Activated naive CD8-positive, alpha-beta T cell treated with anti-CD3 and anti-CD28 coated beads for 36 hours (primary cell): ENCODE measurements at places on chromosomes 7 and 10.
A peak's percentile ranks its signal among the peaks of the same experiment; 100 is the strongest.

DNA sequence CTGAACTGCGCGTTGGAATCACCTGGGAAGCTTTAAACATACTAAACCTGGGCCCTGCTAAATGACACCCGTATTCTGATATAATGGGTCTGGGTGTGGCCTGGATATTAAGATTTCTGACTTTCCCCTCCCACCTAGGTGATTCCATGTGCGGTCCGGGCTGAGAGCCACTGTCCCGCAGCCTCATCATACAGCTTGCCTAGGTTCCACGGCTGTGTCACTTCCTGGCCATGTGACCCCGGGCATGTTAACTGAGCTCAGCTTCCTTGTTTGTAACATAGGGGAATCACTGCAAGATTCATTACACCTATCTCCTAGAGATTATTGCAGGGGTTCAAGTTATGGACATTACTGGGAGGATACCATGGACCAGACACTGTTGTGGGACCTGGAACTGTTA is 472.7 kb upstream of the GALNT17 start:
- no peak for DNase-seq

GRCh38 chr7:91916051-91916440 is 24.6 kb upstream of the AKAP9 start:
- no peak for DNase-seq

- no peak for DNase-seq
Observed at GRCh38 chr10:909831-910230, 21.7 kb downstream of the LARP4B start.

GRCh38 chr10:80356989-80357850 is 639 bp downstream of the DYDC2 start:
- peak; percentile 27 for DNase-seq

GRCh38 chr7:45221896-45222604 is 64.5 kb downstream of the RAMP3 start:
- no peak for DNase-seq

- no peak for DNase-seq
Observed at GRCh38 chr10:14039968-14040668, 290.6 kb downstream of the FRMD4A start.

DNA sequence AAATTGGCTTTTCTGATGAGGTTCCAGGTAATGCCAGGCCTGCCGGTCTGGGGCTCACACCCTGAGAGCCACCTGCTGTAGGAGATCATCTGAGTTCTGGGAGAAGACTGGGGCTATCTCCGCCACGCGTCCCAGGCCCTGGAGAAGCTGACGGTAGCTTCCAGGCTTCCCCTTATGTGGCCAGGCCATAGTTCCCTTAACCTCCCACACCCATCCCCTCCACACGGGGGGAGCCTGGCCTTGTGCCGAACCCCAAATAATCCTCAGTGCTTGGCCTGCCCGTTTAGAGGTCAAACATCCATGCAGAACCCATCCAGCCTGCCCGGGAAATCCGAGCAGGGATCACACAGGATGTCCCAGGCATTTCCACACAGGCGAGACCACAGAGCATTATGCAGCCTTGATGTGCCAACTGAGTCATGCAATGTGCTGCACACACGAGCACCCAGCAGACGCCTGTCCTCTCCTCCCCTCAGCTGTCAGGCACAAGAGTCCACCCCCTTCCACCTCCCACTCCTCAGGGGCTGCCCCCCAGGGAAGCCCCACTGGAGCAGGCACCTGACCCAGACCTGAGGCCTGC is 176.2 kb downstream of the PRKAG2 start:
- DNase-seq = no peak

DNA sequence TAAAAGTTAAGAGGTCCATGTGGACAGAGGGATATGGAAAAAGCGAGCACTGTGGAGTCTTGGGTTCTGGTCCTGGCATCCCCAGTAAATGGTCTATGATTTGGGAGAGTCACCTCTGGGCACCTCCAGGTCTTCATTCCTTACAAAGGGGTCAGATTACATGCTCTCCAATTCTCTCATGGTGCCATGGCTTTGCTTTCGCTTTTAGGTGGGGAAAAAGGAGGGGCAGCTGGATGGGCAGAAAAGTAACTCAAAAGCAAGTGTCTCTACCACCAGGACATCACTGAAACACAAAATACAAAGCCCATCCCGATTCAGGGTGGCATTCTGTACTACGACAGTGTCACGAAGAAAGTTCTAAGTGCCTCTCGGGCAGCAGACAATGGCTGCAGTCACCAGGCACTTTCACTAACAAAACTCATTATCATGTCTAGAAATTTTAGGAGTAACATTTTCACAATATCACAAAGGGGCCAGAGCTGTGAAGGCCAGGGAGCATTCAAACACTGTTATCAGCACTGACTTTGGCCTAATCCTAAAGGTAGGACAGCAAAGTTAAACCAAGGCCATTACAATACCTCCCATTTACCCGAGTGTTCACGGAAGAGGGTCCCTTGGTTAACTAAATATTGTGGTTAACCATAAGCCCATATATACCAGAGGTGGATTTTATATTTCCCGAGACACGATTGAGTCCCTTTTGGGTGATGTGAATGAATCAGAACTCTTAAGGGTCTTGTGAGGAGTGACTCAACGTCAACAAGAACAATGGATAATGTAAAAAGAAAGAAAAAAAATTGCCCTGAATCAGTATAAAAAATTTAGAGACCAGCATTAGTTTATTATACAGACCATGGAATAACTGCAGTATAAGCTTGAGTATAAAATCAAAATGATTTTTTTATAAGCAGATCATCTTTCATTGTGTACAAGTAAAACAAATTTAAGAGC is 2.5 kb downstream of the PSAP start:
- no peak for DNase-seq

DNA sequence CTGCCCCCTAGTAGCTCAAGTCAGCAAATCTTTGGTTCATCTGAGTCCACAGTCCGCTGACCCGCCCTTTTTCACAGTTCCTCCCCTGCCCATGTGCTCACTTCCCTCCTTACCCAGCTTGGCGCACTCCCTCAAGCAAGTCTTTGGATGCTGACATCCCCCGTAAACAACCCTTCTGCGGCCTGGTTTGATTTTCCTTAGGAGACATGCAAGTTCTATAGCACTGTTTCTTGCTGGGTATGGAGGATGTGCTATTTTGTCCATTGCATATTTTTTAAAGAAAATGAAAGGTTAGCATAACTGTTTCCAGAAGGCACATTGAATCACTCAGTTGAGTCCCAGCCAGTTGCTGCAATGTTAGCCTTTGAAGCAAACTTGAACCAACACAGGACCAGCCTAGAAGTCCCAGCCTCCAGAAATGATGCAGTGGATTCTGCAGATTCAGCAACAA is 38.2 kb downstream of the HTRA1 start:
- no peak for DNase-seq

DNA sequence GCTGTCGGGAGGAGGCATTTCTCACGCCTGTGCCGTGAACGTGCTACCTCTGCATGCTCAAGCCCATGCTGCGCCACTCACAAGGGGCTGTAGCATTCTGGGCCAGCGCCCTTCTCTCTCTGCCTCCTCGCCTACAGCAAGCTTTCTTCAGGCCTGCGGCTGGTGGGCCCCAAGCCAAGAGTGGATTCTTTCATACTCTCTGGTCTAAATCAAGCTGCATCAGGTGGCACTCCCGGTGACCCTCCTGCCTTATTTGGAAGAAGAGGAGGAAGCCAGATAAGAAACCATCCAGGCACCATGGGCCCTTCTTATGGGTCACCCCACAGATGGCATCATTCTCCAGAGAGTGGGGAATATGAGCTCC is 86.7 kb upstream of the DUSP5 start:
- DNase-seq = no peak

DNA sequence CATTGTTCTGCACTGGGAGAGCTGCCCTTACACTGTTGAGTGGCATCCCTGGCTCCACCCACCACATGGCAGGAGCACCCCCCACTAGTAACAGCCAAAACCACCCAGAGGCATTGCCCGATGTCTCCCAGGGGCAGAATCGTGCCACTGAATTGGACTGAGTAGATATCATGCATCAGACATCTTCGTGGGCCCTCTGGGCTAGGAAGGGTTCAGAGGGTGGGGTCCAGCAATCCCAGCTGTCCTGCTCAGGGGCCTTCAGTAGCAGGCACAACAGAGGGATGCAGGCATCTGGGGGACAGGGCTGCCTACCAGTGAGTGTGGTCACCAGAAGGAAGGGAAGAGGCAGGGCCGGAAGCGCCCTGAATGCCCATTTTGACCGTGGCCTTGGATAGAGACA is 119.7 kb upstream of the PPP2R2D start:
- DNase-seq = no peak

DNA sequence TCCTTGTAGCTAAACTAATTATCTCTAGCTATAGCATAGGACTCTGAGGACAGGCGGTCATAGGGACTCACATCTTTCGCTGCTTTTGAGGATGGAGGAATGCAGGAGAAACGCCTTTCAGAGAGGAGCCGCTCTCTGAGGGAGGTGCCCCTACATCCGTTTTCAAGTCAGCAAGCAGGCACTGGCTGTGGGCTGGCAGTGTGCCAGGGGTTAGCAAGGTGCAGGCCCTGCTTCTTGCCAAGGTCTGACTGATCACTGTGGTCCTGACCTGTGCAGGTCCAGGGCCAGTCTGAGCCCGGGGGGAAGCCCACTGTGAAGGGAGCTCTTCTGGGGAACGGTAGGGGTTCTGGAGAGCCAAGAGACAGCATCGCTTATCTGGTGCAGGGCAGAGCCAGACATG is 89.4 kb downstream of the SH3PXD2A start:
- DNase-seq = peak; percentile 64

- no peak for DNase-seq
Observed at GRCh38 chr10:106785528-106785927, 379.0 kb downstream of the SORCS1 start.

GRCh38 chr10:11724938-11725776 is 17.0 kb upstream of the ECHDC3 start:
- no peak for DNase-seq

- no peak for DNase-seq
Observed at GRCh38 chr10:17062955-17063484, 66.6 kb downstream of the CUBN start.

DNA sequence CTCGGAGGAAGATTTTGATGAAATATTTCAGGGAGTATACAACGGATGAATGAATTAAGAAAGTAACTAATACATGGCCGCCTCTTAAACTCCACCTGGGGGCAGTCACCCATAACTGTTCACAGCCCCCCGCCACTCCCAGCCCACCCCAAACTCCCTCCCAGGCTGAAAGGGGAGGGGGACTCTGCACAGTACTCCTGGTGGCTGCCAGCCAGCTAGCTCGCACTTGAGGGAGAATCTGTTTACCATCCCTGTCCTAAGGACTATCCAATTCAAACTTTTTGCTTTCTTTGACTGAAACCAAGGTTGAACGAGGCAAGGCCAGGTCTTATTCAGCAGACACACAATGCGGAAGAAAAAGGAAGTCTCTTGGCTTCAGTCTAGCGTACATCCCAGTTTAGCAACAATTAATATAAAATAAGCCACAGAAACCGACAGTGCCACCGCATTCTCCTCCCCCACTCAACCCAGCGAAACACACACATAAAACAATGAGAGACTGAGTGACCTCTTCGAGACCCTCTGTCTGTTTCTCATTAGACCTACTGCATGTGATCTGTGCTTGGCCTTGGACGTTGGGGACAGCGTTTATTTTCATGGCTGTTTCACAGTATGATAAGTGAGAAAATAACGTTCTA is 219.5 kb downstream of the GLI3 start:
- no peak for DNase-seq

DNA sequence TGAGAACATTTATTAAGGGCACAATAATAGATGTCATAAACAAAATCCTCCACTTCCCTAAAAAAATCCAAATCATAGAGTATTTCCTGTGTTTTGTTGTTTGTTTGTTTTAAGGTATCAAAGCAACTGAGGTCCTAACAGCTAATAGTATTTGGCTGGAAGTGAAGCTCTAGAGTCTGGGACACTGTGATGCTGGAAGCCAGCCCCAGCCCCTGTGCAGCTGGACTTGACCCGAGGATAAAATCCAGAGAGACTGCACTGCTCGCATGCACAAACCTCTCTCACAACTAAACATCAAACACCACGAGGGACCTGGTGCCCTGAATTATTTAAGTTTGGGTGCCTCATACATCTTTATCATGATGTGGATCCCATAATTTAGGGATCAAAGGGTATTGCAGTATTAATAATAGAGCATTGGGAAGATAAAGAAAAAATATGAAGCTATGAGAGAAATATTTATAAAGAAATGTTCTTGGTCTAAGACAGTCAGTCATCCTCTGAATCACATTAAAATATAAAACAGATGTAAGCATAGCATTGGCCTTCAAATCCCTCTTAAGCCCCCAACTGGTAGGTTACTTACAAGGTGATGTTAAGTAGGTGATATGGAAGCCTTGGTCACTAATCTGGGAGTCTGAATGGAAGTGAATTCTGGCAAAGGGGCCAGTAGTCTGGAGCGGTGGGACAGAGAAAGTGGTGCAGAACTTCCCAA is 44.4 kb downstream of the CUBN start:
- DNase-seq = no peak

DNA sequence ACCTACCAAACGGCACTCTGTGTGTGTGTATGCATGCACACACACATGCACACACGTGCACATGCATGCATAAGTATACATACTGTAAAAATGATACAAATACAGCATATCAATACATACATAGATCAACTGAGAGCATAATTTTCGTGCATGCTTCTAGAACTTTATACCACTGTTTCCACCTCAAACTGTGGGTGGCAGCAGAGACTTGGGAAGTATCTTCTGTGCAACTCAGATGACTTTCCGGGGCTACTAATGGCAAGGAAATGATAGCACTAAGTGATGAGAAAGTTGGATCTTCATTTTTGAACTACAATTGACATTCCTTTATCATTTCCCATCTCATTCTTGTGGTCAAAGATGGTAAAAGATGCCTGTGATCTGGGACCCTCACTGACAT is 570.7 kb downstream of the REEP3 start:
- DNase-seq = no peak

DNA sequence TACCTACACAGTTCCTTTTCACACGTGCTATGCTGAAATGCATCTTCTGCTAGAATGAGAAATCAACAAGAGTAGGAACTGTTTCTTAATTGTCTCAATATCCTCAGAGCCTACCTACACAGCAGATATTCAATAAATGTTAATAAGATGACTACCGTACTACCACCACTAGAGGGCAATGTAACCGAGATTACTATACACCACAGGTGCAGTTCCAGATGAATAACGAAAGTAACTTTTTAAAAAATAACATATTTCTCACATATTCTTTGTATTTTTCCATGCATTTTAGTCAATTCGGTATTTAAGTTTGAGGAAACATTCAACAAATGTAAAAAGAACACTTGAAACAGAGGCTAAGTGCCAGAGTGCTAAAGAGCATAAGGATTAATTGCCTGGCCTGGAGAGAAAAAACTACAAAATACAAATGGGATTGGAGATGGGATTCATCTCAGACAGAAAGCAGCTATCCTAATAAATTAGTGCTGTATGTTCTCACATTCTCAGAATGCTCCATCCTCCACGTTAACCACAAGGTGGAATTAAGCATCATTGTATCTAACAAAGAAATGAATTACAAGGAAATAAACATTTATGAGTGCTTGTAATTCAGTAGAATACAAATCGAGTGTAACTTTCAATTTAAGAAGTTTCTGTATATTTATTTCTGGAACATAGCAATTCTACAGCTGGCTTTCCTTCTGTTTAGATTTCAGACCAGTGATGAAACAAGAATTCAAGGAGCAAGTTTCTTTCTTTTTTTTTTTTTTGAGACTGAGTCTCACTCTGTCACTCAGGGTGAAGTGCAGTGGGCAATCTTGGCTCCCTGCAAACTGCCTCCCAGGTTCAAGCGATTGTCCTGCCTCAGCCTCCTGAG is 20.3 kb upstream of the HECTD2 start:
- DNase-seq = no peak
